GM23248 (cell line): ENCODE measurements at places on chromosomes 3 and 15.

- peak; percentile 53 for DNase-seq
Measured at GRCh38 chr3:31407665-31408064, 125.1 kb upstream of the STT3B start.

DNA sequence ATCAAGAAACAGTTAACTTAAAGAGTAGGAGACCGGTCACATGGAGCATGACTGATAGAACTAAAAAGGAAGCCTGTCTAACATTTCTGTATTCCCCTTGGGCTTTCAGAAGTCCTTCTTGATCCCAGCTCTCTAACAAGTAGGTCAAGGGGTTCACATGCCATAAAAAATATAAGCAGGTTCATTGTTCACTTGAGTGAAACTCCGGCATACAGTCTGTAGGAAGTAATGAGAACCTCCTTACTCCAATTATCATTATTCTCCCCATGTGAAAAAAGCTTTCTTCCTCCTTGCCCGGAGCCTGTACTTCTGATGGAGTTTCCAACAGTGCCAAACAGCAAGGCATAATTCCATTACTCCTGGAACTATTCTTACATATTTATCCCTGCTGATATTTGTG, 242.8 kb upstream of the CNTN4 start:
- no peak for DNase-seq

DNA sequence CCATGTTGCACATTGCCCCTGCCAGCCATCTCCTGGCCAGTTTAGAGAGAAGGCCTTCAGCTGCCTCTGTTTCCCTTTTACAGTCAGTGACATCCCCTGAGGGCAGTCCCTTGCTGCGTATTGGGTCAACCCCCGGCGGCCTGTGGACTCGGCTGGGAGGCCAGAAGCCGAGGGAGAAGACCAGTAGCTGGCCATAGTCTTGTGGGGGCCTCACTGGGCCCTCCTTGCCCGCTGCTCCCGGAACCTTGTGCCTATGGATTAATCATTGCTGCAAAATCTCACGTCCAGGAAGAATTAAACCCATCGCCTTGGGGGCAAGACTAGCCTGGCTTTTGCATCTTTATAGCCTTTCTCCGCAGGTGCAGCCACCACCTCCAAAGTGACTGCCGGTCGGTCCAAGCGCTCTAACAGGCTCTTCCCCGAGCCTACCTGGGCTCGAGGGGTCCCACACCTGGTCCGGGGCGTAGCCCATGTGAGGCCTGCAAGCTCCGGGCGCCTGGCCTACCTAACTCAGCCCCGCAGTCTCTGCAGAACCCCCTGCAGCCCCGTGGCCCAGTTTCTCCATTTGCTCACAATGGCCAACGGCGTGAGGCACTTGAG, 870 bp upstream of the CHAC1 start:
- no peak for DNase-seq

- DNase-seq, result no peak
Measured at GRCh38 chr3:73573204-73573603, 51.5 kb downstream of the PDZRN3 start.

DNA sequence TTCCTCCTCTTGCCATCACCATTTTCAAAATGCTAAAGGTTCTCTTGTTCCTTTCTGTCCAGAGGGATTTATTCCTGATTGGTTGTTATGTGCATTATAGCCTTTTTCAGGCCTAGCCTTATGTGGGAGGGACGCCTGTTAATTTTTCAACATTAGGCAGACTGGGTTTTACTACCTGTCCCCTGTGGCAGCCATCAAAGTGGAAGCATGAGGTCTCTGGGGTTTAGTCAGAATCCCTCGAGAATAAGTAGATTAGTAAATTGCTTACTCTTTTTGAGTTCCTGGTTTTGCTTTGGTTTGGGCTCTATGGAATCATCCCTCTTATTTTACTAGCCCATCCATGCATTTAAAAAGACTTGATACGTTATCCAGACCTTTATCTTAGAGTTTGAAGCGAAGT, 32.4 kb downstream of the PAK2 start:
- DNase-seq, result no peak

DNA sequence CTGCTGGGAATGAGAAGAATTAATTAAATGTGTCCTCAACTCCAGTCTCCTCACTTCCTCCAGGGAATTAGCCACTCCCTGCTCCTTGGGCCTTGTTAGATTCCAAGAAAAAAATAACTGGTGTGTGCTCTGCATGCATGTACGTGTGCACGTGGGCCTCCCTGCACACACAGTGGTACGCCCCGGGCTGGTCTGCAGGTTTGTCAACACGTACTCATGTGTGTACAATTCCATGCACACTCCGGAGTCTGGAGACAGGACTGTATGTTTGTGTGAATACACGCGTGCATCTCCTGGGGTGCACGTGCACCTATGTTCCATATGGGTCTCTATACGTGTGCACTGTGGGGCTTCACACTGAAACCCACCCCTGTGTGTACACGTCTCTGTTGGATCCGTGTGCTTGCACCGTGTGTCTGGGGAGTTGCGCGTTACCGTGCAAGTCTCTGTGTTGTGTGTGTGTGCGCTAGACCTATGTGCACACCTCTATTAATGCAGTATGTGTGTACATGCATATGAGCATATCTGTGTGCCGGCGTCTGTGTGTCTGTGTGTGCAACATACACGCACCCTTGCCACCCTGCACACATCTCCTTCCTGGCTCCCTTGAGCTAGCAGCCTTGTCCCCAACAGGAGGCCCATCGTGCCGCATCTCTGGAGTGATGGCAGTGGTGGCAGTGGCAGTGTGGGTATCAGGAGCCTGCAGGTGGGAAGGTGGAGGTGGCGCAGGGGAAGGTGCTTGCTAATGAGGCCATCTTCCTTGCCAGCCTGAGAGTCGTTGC, 210.1 kb downstream of the TBC1D2B start:
- DNase-seq, result no peak

- no peak for DNase-seq
Measured at GRCh38 chr15:78429477-78429876, 8.5 kb upstream of the IREB2 start.

DNA sequence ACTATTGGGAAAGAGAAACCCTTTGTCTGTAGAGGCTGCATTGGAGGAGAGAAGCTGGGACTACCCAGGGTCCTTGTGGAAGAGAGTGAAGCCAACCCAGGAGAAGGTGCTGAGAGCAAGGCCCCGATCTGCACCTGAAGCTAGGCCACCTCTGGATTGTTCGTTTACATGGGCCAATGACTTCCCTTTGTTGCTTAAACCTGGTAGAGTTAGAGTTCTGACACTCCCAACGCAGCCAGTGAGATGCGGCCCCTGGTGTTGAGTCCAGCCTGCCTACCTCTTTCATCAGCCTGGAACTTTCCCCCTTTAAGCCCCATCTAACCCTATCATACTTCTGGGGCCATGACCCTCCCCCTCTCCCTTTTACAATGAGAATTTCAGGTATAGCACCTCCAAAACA, 30.8 kb downstream of the CCDC13 start:
- no peak for DNase-seq

DNA sequence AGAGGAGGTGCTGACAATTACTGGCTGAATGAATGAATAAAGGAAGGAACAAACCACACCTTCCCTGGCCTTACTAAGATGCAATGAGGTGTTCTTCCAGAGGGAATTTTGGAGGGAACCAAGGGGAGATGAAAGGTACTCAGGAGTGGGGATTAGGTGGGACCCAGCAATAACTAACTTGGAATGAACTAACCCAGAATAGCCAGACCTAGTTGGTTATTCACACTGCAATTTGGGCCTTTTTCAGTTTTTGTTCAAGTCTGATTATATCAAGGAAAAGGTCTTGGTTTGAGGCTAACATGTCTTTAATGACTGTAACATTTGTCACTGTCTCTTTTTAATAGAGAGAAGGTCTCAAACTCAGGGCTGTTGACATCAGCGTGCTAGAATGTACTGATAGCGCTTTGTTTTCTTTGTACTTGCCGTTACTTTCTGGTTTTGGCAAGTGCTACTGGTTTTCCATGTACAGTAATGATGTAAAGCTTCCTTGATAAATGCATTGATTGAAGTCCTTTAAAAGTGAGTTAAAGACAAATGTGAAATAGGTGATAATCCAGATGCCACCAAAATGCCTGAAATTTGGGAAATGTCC, 3.2 kb upstream of the PLXND1 start:
- DNase-seq, result no peak

DNA sequence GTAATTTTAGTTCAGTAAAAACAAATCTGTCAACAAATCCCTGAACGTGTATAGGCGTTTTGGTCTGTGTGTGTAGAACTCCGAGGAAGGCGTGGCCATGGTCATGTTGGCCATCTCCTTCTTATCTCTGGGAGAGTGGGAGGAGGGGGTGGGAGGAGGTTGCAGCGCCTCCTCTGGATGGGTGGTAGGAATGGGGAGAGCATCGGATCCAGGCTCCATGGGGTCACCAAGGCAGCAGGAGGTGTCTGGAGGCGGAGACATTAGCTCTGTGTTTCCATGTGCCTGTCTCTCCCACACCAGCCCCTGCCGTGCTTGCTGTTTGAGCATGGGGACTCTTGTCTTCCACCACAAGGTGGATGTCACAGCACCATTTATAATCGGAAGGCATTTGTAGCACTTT, 34.5 kb upstream of the TRPM1 start:
- no peak for DNase-seq
